Cardiac muscle cell (in vitro differentiated cells and primary cell): ENCODE measurements at places on chromosomes 6 and 20.

- DNase-seq, result no peak
These were observed 18.6 kb downstream of the MOXD1 start for GRCh38 chr6:132382630-132383175.

DNA sequence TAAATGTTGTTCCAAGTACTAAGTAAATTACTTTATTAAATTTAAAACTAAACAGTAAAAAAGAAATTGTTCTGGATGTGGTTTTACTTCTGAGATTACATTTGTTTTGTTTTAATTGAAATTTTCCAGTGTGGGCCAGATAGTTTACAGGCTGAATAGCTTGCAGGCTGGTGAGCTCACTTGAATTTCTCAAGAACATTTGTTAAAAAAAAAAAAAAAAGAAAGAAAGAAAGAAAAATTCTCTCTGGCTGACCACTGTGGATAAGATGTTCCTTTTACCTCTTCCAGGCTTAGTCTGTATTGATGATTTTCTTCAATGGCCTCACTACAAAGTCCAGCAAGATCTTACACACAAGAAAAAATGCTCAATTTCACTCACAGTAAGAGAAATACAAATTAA is 85.4 kb downstream of the PLCG1 start:
- DNase-seq, result peak; percentile 54

GRCh38 chr6:16493112-16493511 is 254.7 kb downstream of the GMPR start:
- no peak for DNase-seq

DNA sequence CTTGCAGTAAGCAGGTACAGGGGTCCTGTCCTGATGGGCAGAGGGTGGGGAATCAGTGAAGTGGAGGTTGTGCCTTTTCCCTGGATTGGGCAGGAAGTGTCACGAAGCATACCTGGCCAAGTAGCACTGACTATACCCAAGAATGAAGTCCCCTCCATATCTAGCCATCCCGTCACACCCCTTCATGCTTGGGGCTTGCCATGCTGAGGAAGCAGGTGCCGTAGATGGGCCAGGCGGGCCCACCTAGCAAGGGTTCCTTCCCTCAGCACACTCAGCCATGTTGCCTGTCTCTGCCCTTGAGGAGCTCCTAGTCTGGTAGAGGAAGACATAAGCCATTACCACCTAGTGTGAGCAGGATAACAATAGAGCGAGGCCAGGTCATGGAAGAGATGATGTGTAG is 33.5 kb downstream of the EIF2S2 start:
- DNase-seq, result no peak

GRCh38 chr6:1313767-1314503 is 2.0 kb downstream of the FOXQ1 start:
- no peak for DNase-seq

- DNase-seq, result no peak
These were observed 97.2 kb downstream of the SSR1 start for GRCh38 chr6:7215798-7216231.

DNA sequence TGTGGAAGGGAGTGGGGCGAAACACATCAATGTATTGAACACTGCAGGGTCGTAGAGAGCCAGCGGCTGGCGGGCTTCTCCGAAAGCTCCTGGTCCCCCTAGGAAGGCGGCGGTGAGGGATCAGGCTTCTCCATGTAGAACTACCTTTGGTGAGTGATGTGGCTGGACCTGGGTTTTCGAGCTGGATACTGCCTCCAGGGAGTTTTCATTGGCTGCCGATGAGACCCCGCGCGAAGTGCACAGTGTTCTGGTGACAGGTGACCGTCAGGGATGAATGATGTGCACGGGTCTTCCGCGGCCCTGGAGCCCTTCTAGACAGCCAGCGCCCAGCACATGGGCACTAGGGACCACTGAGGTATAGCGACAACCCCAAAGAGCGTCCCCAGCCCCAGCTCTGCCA is 16.4 kb downstream of the ABT1 start:
- no peak for DNase-seq

- DNase-seq, result no peak
These were observed 183.6 kb downstream of the FAXC start for GRCh38 chr6:99165838-99166237.

DNA sequence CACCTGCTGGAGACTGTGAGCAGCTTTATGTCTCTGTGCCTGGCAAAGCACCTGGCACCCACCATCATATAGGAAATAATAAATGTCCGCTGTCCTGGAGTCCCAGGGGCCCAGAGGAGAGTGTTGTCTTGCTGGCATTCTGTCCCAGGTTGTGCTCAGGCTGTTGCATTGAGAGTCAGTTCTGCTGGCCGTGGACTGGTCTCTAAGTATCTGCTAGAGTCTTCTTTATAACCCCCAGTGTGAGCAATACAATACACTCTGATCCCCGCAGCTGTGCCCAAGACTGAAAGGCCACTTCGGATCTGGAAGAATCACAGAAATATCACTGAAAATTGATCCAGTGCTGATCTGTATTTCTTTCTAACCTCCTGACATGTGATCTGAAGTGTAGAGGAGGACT is 38.3 kb upstream of the HINT3 start:
- DNase-seq, result no peak

GRCh38 chr20:57831326-57831992 is 121.6 kb upstream of the PMEPA1 start:
- peak; percentile 61 for DNase-seq

DNA sequence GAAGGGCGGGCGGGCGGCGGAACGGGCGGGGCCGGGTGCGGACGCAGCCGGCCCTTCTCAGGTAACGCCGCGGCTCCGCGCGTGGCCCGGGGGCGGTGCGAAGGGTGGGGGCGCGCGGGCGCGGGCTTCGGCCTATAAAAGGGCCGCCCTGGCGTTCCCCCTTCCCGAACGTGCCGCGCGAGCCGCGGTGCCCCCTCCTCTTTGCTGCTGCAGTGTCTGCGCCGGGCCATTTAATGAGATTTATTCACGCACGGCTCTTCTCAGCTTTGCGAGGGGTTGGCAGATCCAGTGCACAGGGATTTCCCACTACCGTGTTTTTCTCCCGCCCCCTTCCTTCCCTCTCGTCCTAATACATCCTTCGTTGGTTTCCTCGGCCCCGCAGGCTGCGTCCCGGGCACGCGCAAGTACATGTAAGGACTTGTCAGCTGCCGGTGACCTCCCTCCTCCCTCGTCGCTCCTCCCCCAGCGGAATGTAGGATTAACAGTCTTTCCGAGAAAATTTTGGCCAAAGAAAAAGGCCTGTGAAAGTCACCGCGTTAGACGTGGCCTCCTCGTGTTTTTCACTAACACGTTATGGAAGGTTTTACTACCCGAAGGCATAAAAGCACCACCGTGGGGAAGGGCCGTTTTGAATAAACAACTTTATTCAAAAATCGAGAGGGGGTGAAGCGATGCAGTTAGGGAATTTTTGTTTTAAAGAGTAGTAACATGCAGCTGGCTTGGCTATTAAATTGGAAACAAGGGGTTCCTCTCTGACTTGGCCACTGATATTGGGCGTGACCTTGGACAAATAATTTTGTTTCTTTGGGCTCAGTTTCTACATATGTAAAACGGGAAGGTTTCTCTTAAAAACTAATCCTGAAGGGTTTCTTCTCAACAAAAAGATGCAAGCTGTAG is 966 bp upstream of the REV3L start:
- peak; percentile 98 for DNase-seq

DNA sequence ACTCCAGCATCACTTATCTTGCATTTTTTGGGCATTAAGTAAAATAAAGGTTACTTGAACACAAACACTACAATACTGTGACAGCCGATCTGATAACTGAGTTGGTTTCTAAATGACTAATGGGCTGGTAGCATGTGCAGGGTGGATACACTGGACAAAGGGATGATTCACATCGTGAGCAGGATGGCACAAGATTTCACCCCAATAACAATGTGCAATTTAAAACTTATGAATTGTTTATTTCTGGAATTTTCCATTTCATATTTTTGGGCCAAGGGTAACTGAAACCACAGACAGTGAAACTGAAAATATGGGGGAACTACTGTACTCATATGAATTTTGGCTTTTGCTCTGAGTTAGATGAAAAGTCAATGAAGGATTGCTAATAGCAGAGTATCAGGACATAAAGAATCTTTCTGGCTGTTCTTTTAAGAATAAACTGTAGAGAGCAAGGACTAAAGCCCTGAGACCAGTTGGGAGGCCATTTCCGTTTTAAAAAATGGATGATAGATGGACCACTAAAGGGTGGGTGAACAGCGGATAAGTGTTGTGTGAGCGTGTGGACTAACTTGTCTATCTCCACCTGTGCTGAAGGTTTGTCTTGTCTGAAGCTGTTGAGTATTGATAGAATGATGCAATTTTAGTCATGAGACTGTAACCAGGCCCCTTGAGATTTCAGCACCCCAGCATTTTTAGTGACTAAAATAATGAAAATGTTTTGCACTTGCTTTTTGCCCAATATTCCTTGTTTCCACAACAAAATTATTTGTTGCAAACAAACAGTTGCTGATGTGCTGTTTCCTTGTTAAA is 8.2 kb downstream of the SPINT3 start:
- no peak for DNase-seq

- peak; percentile 23 for DNase-seq
These were observed 763 bp downstream of the BHLHE23 start for GRCh38 chr20:63005862-63006539.

DNA sequence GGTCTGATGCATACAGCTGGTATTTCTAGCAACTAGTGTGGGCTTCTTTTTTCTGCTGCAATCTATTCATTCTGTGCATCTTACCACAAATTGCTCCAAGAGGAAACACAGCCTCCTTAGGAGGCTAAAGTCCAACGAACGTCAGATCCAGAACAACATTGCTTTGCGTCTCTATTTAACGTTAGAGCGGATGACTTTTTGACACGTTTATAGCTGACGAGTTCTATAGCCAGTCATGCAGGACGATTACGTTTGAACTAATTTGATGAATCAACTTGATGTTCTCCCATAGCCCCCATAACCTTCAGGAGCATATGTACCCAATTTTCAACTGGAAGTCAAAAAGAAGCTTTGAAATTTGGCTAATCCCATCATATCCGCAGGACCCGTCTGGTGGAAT is 59.9 kb downstream of the TSHZ2 start:
- no peak for DNase-seq

- no peak for DNase-seq
These were observed 41.3 kb downstream of the NTSR1 start for GRCh38 chr20:62749851-62750445.

DNA sequence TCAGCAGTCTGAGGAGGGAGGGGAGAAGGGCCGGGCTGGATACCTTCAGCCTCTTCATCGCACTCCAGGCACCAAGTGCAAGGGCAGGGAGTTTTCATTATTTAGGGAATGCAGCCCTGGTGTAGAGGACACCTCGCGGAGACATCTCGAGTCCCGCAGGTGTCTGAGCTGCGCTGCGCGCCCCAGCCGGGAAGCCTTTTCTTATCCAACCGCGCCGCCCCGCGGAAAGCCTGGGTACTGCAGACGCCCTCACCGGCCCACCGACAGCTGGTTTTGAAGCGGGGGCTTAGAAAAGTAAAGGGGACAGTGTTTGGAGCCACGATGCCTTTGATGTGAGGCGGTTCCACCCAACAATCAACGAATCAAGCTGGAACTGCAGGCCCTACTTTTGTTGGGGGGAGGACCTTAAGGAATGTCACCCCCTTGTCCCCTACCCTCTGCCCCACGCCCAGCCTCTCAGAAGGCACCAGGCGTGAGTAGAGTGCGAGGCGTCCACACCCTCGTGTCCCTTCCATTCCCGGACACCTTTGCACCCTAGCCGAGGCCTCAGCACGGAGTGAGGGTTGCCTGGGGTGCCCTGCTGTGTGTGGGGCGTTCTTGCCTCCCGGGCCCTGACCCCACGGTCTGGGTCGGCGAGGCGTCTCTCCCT is 8.6 kb downstream of the NKX2-2 start:
- peak; percentile 51 for DNase-seq

DNA sequence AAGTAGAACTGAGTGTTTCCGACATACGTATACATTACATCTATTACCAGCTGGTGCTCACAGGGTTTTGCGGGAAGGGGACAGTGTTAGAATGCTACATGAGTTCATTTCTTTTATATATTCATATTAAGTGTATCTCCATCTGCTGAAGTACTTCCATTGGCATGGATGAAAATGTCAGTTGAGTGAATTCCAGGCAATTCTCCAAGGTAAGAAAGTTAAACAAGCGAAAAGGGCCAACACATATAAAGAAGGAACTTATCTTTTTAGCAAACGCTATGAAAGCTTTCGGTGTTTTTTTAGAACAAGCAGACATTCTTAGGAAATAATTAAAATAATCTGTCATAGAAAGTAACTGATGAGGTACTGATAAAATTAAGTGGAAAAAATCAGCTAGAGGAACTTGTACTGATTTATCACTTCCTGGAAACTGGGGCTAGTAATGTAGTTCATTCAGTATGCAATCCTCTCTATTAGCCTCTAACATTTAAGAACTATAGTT is 34.6 kb downstream of the RNF146 start:
- DNase-seq, result peak; percentile 55

DNA sequence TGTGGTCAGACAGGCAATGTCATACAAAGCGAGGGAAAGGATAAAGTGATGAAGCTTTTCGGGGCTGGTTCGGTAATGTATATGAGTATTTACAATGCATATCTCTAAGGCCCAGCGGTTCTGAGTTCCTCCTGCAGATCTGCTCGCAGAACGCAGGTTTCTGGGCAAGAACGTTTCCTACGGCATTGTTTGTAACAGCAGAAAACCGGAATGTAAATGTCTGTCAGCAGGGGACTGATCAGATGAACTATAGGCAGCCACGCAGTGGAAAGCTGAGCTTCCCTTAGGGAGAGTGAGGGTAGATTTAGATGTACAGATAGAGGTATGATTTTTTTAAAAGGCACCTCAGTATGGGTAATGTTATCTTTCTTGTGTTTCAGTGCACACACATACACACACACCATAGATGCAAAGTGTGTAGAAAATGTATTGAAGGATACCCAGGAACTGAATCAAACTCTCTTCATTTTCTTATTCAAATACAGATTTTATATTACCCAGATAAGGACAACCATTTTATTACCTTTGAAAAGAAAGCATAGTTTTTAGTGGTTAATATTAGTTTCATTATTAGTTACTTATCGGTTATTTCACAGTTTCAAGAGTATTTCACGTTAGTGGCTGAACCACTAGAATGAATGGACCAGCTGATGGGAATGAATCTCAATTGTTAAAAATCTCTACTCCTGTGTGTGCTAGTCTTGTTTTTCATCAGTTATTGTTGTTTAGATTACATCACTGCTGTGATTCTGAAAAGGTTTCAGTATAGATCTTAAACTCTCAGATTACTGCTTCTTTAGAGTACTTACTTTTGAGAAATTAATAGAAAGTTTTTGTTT is 56.2 kb downstream of the SNX9 start:
- no peak for DNase-seq

DNA sequence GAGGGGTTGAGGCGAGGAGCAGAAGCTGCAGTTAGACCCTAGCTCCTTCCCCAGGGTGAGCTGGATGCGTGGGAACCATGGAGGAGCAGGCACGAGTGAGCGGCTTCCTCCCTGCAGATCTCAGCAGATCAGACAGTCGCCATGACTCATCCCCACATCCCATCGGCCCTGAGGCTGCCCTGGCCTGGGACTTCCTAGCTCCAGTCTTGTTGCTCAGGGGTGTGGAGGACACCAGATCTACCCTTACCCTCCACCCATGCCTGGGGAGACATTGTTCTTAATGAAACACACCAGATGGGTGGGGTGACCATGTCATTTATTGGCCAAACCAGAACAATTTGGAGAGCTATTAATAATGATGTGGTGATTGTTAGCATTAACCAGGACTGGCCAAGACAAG is 36.3 kb upstream of the TGM2 start:
- DNase-seq, result peak; percentile 69

GRCh38 chr6:157265186-157265585 is 58.1 kb downstream of the TMEM242 start:
- no peak for DNase-seq
